GM23248 (cell line): ENCODE measurements at places on chromosomes 16 and 17. TPM values are rescaled to one million over a fixed set of nuclear protein-coding genes. Genes with fewer than 3 reads are reported as not detected.

GRCh38 chr17:66542967-66543520, 240.6 kb downstream of the PRKCA start:
- peak; percentile 58 for DNase-seq

DNA sequence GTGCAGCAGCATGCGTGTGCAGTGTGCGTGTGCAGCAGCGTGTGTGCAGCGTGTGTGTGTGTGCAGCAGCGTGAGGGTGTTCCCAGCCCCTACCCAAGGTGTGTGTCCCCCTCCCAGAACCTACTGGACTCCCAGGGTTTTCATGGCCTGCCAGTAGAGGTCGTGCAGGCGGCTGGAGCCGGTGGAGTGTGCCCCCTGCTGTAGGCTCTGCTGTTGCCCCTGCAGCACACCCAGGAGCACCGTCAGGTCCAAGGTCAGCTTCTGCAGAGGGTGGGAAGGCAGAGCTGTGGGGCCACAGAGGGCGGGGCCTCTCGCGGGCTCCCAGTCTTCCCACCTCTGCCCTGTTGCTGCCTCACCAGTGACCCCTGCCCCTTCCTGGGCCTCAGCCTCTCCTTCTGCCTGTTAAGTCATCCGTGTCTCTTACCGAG, 14.9 kb downstream of the MYBBP1A start:
- DNase-seq, result no peak

GRCh38 chr16:48949636-48950035, 332.0 kb downstream of the CBLN1 start:
- DNase-seq, result no peak

GRCh38 chr17:56177361-56177760, 24.1 kb downstream of the ANKFN1 start:
- peak; percentile 15 for DNase-seq

GRCh38 chr16:49921106-49921505, 65.2 kb upstream of the ZNF423 start:
- no peak for DNase-seq

DNA sequence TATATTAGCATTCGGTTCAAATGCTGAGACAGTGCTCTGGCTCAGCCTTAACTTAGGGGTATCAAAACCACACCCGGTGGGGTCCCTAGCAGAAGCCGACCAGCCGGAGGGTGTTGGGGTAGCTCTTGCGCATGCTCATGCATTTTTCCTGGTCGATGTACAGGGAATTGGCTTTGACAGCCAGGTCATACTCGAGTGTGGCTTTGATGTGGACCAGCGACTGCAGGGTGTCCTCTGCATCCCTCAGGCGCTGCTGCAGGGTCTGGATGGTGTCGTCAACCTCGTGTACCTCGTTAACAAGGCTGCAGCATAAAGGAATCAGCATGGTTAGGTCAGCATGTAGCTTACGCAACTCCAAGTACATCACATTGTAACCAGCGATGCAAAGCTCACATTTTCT, 37.5 kb downstream of the TEKT3 start:
- no peak for DNase-seq

DNA sequence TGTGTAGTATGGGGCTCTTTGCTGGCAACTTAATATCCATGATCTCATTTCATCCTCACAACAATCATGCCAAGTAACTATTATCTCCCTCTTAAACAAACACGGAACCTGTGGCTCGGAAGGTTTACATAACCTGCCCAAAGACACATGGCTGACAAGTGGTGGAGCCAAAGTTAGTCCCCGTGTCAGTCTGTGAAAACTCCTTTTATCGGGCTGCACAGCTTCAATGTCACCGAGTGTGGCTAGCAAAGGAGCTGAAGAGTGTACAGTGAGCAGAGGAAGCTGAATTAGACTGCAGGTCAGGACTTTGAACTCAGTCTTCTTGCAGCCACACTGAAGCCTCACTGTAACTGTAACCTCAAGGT, 80.3 kb downstream of the PARN start:
- no peak for DNase-seq

DNA sequence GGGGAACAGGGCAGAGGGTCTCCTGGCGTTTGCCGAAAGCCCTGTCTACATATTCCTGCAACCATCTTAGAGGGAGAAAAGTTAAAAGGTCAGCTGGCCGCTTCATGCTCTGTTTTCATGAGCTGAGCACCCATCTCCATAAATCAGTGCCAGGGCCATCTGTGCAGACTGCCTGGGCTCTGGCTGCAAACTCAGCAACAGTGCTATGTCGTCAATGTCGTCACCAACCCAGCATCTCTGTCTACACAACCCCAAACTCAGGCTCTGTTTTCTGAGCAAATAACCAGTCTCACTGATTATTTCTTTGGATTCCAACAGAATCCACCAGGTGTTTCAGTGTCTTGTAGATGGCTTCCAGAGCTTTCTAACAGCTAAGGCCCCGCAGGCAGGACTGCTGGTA, 65.0 kb downstream of the HS3ST2 start:
- no peak for DNase-seq

GRCh38 chr16:72878301-72879269, 169.3 kb downstream of the ZFHX3 start:
- peak; percentile 8 for DNase-seq

- DNase-seq, result no peak
Measured at GRCh38 chr17:17034496-17035075, 7.7 kb upstream of the MPRIP start.

Gene LRRC46
- polyA plus RNA-seq, result 0.82 and 0.95 TPM in 2 replicates

Gene COX6A2
- polyA plus RNA-seq, result not detected in 2 replicates

Gene TEDC2
- polyA plus RNA-seq, result 4.2 and 4.8 TPM in 2 replicates

Gene KIAA0753
- 5.8 and 6.9 TPM in 2 replicates for polyA plus RNA-seq

Gene ACAP1
- 15.6 and 15.7 TPM in 2 replicates for polyA plus RNA-seq

Gene PRDM7
- not detected in 2 replicates for polyA plus RNA-seq

Gene MYH4
- polyA plus RNA-seq, result not detected in 2 replicates
